A172 (cell line): ENCODE measurements at places on chromosomes 2 and 18. TPM values are rescaled to one million over a fixed set of nuclear protein-coding genes. Genes with fewer than 3 reads are reported as not detected.

DNA sequence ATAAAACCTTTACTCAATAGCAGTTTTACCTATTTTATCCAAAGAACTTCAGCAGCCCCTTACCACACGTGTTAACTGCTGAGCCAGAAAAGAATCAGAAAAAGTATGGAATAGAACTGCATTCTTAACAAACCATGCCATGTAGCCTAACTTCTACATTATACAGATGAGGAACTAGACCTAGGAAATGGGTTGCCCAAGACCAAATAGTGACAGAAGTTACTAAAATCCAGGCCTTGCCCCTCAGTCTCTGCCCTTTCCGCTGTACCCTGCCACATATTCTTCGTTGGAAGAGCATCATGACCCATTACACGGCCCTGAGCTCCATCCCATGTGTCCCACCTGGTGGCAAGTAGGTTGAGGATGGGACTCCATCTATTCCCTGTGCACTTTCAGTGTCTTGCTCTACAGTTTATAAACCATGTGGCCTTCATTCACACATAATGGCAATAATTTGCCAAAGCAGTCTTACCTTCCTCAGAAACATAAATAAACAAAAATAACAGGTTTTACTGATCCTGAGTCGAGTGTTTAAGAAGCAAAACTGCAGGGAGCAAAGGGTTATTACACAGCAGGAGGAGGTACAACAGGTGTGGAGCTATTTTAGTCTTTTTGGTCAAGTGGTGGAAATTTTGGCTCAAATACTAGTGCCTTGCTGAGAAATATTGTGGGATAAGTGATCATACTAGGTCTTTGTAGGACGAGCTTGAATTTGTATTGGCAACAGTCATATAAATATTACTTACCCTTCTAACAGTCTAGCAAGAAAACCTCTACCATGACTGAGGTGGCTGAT, 46.5 kb downstream of the HNRNPLL start:
- no peak for DNase-seq

DNA sequence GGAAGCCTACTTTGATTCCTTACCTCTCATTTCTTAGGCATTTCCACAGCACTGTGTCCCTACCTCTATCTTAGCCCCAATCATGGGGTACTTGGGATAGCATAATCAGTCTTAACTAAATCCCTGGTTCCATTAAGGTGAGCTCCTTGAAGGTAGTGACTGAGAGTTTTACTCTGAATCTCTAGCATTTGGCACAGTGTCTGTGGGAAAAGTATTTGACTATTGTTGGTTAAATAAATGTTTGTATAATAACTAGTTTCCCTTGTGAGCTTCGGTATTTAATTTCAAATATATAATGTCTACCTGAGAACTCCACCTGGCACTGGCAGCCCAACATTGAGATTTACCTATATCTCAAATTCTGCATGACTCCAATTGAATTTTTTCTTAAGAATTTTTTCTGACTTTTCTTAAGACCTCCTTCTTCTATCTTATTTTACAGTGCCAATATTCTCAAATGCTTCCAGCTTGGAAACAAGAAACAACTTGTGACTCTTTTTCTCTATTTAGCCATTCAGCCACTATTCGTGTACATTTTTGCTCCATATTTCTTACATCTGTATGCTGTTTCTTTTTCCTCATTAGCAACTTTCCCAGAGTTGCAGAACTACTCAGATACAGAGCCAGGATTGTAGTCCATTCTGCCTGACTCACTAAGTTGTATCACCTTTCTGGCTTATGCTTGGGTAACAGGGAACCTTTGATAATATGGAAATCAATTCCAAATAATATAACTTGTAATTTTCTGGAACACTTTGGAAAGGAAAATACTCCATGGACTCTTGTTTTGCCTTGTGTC, 214.0 kb upstream of the NT5C1B start:
- DNase-seq, result no peak

GRCh38 chr2:218927876-218928275, 31.6 kb upstream of the CDK5R2 start:
- DNase-seq, result no peak

- peak; percentile 62 for DNase-seq
Measured at GRCh38 chr2:25664183-25664964, 9.0 kb downstream of the DTNB start.

- no peak for DNase-seq
Measured at GRCh38 chr18:10530002-10530401, 4.2 kb downstream of the NAPG start.

DNA sequence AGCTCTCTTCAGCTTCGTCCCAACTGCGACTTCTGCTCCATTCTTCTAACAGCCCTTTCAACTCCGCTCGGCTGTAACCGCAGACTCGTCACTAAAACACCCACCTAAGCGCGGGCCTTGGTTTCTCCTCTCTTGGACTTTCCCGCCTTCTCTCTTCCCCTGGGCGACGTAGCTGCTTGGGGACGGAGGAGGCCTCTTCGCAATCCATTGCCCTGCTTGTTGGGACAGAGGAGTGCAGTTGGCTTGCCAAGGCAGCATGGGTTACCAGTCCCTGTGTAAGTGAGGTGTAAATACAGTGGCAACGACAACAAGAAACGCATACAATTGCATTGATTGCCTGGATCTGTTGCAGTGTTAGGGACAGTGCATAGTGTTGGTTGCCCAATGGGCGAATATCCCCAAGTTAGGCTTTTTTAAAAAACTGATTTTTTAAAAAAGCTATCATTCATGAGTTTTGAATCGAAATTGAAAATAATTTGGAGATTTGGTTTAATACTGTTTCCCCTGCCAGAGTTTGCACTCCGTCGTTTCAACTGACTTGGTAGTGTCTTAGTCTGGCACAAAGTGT, 484 bp upstream of the DARS1 start:
- DNase-seq, result no peak

GRCh38 chr2:34663314-34663713, 1064.2 kb upstream of the FAM98A start:
- no peak for DNase-seq

DNA sequence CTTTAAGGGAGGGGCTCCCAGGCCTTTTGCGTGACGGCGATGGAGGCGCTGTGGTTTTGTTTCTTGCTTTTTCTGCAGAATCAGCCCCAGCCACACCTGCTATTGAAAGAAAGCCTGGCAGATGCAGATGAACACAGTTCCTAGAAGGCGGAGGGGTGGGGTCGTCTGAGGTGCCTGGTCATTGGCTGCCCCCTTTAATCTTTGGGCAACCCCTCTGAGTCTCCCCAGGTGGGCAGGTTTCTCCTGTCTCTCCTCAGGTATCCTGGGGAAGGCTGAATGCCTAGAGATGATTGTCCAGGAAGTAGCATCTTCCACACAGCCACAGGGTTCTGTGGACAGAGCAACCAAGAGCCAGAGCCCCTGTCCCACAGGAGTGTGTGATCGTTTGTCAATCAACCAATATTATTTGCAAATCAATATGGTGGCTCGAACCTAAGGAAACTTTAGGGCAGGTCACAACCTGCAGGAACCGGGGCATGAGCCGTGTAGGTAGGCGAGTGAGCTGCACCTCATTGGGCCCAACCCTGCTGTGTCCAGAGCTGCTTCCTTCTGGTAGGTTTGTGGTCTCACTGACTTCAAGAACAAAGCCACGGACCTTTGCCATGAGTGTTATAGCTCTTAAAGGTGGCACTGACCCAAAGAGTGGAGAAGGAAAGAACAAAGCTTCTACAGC, 104.3 kb downstream of the NDUFA10 start:
- no peak for DNase-seq

GRCh38 chr2:88016960-88017779, 823 bp upstream of the RNU2-63P start:
- no peak for DNase-seq

GRCh38 chr2:6841537-6842287, 24.0 kb downstream of the CMPK2 start:
- DNase-seq, result no peak

DNA sequence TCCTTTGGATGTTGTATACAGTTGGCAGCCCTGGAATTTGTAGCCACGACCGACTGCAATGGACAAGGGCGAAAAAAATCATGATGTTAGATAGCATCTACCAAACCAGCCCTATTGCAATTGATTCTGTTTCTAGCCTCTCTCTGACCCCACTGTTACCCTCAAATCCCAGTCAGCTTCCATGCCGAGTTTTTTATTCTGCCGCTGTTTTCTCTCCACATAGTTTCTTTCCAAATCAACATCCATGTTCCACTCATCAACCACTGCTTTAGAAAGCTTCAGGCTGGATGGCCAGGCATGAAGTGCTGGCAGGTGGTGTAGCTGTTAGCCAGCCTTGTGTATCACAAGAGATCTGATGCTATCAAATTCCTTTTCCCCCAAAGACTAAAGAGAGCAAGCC, 272.8 kb downstream of the FIGN start:
- DNase-seq, result no peak

GRCh38 chr18:48675912-48676311, 137.1 kb downstream of the CTIF start:
- DNase-seq, result no peak

AQP12B gene
- total RNA-seq, result not detected in 2 replicates

SP9 gene
- total RNA-seq, result 0.74 TPM in 1 of 2 replicates, not detected in the other

EVX2 gene
- not detected in 2 replicates for total RNA-seq
